ENCODE measurements at places on chromosomes 2 and 18.

DNA sequence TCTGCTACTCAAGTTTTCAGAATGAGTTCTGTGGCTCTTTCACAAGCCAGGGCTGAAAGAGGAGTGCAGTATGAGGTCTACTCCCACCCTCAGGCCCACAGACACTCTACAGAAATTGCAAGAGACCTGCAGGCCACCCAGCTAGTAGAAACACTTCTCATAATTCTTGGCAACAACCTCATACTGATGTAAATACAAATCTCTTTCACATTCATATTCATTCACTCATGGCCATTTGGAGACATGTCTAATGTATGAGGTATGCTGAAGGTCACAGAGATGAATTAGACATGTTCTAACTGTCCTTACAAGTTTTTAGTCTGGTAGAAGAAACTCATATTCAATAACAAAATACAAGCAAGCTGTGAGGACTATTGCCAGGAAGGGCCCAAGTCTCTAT is 83.8 kb upstream of the KLHL29 start:
- DNase-seq, result no peak

- DNase-seq, result peak; percentile 77
Observed at GRCh38 chr18:74493689-74494088, 2.5 kb upstream of the CNDP2 start.

DNA sequence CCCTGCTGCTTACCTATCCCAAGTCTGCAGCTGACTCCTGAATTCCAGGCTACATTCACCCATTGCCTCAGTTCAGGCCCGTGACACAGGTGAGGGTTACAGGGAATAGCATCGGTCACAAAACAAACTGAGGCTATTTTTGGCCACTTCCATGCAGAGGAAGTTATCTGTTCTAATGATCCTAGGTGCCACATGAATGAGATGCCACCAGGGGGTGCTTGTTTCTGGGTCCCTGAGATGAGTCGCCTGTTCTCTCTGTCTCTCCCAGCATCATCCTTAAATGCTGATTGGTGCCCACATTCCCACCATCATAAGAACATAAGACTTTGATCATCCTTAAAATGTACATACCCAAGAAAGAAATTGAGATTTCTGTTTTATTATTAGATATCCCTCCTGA is 119.0 kb upstream of the CELF4 start:
- no peak for DNase-seq

- no peak for DNase-seq
Observed at GRCh38 chr2:152513681-152514080, 178.7 kb downstream of the FMNL2 start.

DNA sequence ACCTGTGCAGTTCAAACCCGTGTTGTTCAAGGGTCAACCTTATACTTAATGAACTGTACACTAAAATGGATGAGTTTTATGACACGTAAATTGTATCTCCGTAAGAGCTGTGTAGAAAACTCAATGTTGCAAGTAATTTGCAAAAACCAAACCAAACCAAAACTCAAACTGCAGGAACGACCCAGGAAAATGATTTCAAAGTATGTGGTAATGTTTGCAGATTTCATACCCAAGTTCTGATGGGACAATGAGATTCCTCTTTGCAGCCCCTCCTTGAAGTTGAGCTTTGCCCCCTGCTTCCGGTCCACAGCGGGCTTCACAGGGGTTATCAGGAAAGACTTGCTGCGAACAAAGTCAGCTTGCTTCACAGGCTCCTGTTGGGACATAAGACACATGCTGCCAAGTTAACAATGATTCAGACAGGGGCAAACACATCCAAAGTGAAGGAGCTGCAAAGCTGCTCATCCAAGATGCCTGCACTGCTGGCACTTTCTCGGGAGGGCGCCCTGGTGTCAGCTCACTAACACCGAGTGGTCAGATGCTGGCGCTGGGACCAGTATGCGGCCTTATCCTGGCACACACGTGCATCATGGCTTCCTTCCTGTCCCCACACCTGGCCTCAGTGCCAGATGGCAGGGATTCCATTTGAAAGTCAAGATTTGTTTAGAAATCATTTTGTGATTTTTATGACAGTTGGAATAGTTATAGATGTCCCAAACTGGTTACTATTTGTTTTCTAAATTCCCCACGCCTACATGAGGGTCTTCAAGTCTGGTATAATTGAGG is 65.2 kb upstream of the MGAT4A start:
- DNase-seq, result no peak

DNA sequence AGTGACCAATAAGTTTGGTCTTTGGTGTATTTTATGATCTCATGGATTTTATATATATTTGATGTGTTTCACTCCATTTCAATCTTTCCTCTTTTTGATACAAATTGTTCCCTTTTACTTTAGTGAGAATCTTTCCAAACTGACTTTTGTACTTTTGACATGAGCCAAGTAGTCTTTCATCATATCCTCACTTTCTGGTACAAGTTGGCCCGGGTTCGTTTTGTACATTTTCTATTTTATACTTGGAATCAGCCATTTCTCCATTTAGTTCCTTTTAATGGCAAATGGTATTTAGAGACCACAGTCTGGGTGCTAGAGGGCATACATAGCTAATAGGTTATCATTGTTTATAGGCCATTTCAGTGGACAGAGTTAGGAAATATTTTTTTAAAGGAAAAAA is 147.9 kb upstream of the MYO3B start:
- DNase-seq, result no peak

GRCh38 chr2:171210864-171211431 is 50.3 kb upstream of the TLK1 start:
- DNase-seq, result peak; percentile 55

DNA sequence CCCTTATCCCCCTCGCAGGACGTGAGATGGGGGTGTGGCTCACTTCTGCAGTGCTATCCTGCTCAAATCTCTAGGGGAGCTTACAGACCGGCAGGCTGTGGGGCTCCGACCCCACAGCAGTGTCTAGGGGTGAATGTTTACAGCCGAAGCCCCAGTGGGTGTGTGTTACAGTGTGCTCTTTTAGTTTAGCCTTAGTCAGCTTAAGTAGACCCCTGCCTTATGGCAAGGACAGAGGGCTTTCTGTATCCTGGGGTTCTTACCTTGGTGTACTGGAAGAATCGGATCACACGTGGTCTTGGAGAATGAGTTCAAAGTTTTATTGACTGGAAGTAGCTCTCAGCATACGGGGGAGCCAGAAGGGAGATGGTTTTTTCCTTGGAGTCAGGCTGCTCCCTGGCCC is 348.2 kb upstream of the GYPC start:
- no peak for DNase-seq

GRCh38 chr18:50816419-50817166 is 3.2 kb downstream of the MRO start:
- no peak for DNase-seq

DNA sequence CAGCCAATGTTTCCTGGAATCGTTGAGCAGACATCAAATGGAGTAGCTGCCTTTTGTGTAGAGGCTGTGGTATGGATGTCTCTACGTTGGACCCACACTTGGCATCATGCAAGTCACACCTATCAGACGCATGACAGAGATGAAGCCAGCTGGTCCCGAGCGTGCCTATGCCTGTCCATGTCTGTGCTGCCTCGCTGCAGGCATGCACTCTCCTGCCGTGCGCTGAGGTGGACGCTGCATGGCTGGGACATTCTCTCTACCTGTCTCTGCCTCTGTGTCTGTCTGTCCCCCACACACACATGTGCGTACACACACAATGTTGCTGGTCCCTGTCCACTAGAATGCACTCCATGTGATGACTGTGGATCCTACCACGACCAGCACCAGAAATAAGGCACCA is 514.2 kb upstream of the MYT1L start:
- DNase-seq, result no peak

DNA sequence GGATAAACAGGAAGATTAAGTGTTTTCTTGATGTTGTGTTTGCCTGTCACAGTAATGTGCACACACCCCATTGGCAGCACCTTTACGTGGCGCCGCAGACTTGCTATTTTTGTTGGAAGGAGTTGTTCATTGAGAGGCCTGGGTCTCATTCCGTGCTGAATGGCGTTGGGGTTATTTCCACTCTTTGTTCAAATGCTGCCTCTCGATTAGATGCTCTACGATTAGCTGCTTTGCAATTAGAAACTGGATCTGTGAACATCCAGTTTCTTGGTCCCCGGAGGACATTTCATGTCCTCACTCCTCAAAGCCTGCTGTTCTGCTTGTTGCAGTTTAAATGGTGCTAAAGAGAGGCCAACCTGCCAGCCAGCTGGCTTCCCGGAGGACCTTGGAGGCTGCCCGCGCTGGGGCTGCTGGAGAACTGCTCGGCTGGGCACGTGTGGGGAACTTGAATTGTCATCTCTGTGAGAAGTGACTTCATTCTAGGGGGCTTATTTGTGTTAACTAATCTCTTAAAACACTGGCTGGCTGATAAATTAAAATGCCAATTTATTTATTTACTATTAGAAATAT is 117.4 kb upstream of the NABP1 start:
- no peak for DNase-seq

- DNase-seq, result peak; percentile 15
Observed at GRCh38 chr2:232438951-232439757, 16.8 kb upstream of the ALPI start.

DNA sequence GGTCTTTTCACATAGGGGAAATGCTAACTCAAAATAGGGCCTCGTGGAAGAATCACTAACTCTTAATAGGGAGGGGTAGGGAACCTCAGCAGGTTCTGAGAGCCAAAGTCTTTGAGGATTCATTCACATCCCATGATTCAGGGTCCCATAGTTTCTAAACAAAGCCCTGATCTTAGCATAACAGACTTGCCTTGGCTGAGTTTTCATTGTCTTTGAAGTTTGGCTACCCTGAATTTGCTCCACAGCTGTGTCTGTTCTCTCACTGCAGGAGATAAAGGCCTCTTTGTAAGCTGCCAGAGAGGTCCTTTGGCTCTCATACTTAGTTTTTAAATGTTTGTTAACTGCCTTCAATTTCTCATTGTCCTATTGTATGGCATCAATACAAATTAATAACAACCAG is 54.5 kb downstream of the ZDBF2 start:
- DNase-seq, result no peak

- no peak for DNase-seq
Observed at GRCh38 chr2:118806797-118807667, 40.4 kb downstream of the EN1 start.

DNA sequence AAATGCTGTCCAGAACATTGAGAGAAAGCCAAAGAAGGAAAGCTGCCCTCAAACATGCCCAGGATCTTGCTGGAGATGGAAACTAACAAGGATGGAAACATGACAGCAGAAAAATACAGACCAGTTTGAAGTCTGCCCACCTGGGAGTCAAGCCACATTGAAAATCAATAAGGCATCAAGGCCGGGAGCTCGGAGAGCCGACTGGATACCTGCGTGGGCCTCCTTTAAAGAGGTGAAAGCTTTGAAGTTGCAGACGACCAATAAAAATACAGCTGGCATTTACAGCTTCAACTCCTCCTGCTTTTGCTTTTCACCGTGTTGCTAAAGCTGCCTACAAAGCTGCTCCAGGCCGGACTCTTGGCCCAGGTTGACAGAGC is 279.7 kb downstream of the SRBD1 start:
- DNase-seq, result no peak

DNA sequence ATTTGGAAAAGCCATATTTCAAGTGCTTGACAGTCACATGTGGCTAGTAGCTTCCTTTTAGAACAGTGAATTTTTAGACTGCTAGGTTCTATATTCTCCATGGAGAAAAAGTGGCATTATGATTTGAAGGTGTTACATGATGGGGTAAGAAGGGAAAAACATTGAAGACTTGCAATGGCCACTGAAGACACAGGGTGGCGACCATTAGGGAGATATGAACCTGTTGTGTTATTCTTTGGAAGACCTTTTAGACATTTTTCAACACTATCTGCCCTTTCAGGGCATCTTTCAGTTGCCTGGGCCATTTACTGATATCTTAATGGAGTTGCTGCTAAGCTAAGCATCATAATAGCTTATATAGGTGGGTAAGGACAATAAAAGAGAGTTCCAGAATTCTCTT is 1387.2 kb downstream of the SUCLG1 start:
- DNase-seq, result no peak

- no peak for DNase-seq
Observed at GRCh38 chr2:45162711-45163110, 153.5 kb upstream of the SIX2 start.

GRCh38 chr2:112290648-112291047 is 15.3 kb downstream of the ZC3H6 start:
- DNase-seq, result no peak

- DNase-seq, result no peak
Observed at GRCh38 chr2:230719340-230719739, 6.7 kb downstream of the CAB39 start.

DNA sequence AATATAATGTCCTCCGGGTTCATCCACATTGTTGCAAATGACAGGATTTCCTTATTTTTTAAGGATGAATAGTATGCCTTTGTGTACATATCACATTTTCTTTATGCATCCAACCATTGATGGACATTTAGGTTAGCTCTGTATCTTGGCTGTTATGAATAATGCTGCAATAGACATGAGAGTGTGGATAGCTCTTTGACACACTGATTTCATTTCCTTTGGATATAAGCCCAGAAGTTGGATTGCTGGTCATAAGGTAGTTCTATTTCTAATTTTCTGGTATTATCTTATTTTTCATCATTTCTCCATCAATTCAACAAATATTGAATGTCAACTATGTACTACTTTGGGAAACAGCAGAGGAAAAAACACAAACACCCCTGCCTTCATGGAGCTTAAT is 423.3 kb downstream of the MTX2 start:
- DNase-seq, result no peak

GRCh38 chr18:46424898-46425297 is 232.1 kb downstream of the LOXHD1 start:
- no peak for DNase-seq

- DNase-seq, result no peak
Observed at GRCh38 chr2:96867756-96868554, 1.9 kb downstream of the SEMA4C start.

DNA sequence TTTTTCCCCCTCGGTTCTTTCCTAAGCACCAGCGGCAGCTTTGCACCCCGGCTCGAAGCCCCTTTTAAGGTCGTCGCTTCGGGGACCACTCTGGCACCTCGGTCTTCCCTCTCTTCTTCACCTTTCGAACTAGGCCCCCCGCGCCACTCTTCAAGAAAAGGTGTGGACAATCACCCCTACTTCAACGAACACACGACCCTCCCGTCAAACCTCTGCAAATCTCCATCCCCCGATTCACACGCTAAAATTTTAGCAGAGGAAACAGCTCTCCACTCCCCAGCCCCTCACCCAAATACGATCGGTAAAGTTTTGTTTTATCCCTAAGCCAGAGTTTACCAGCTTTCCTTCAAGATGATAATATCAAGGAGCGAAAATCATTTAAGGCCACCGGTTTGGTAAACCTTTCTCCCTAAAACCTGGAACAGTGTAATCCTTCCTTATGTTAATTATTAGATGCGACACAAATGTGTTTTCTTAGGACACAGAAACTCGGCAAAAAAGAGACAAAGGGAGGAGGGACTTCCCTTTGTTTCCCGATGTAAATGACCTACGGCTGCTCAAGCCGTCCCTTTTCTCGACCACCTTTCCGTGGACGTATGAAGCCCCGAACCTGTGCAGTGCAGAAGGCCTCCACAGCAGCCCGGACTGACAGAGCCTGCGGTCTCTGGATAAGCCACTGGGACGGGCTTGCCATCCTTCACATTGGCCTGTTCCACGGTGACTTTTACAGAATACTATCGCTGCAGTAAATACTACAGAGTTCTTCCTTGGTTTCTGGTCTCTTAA is 85.2 kb downstream of the RBMS1 start:
- DNase-seq, result no peak

Data from CD4-positive, CD25-positive, alpha-beta regulatory T cell (primary cell).